ENCODE measurements at places on chromosomes 7 and 10.

- no peak for DNase-seq
Measured at GRCh38 chr7:154804449-154804848, 198.5 kb downstream of the PAXIP1 start.

- DNase-seq = no peak
Measured at GRCh38 chr7:95517458-95517857, 31.7 kb downstream of the ASB4 start.

- DNase-seq = no peak
Measured at GRCh38 chr7:122305475-122306319, 1.1 kb upstream of the FEZF1 start.

- DNase-seq = no peak
Measured at GRCh38 chr7:68063171-68063570, 1066.5 kb downstream of the TYW1 start.

Measured in stimulated activated effector memory CD8-positive, alpha-beta T cell treated with anti-CD3 and anti-CD28 coated beads, Interleukin-12 subunit alpha, Interleukin-12 subunit beta, amount 100 ng/mL, for 72 hours (primary cell).